OCI-LY7 (cell line): ENCODE measurements at places on chromosomes 5 and 9.
A peak's percentile ranks its signal among the peaks of the same experiment; 100 is the strongest.

DNA sequence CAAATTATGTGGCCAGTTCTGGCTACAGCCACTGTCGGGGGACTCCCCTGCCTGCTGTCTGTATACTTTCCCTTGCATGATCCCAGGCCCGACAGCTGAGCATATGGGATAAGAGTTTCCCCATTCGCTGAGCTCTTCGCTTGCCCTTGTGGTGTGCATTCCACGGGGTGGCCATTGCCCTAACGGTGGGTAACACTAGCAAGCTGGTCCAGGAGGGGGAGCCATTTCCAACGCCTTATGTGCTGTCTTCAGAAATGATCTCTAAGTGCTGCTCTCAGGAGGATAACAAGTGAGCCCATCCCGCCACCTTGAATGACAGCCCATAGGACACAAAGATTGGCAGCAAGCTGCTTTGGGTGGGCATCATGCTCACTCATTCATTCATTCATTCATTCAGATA lies 190.9 kb downstream of the FSTL4 start:
- DNase-seq: peak; percentile 36

- DNase-seq: no peak
These were observed 24.9 kb upstream of the ELAVL2 start for GRCh38 chr9:23850690-23851629.

GRCh38 chr5:135279328-135279727 lies 119.7 kb downstream of the MACROH2A1 start:
- DNase-seq: no peak

GRCh38 chr9:89993678-89994630 lies 389.1 kb downstream of the GADD45G start:
- DNase-seq: no peak
